Erythroblast (primary cell): ENCODE measurements at places on chromosomes 4 and X.

- DNase-seq = no peak
Measured at GRCh38 chr4:64857198-64857597, 447.9 kb upstream of the TECRL start.

- no peak for DNase-seq
Measured at GRCh38 chr4:4711902-4712301, 147.6 kb upstream of the MSX1 start.

DNA sequence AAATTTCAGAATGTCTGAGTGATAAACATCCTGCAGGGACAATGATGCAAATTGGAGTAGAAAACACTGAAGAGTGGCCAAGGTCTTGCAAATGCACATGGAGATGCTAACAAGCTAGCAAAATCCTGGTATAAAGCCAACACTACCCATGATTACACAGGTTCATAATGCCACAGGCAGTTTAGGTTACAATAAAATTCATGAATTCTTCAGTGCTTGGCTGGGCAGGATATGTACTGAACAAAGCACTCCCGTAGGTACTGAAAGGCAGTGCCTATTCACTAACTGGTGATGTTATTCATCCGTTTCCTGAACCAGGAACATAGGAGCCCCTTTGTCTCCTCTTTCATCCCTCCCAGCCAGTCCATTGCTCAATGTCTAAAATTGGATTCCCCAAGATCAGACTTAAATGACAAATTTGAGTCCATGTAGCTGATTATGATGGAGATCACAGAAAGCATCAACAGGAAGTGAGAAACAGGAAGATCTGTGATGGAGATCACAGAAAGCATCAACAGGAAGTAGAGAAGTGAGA is 244.5 kb downstream of the DMD start:
- no peak for DNase-seq

GRCh38 chrX:133365871-133366611 is 49.2 kb downstream of the GPC4 start:
- no peak for DNase-seq

- DNase-seq = no peak
Measured at GRCh38 chrX:133250184-133251100, 32.3 kb upstream of the TFDP3 start.
